ENCODE measurements at places on chromosomes 4 and X.

DNA sequence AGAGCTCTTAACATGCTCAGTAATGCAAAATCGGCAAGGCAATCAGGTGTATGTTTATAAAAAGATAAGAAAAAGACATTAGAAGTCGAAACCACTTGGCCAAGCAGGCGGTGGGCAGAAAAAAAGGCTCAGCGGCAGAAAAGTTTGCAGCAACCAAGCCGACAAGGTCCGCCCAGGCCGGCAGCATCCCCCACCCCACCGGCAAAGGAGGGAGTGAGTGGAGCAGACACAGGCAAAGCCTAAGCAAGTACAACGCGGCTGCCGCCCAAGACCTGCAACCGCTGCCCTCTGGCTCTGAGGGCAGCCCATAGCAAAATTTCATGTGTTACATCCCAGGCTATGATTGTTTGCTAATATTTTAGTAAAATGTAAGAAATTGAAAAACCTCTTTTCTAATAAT, 125.4 kb upstream of the ZCCHC13 start:
- no peak for DNase-seq

GRCh38 chrX:47169726-47170515, 23.7 kb upstream of the UBA1 start:
- no peak for DNase-seq

DNA sequence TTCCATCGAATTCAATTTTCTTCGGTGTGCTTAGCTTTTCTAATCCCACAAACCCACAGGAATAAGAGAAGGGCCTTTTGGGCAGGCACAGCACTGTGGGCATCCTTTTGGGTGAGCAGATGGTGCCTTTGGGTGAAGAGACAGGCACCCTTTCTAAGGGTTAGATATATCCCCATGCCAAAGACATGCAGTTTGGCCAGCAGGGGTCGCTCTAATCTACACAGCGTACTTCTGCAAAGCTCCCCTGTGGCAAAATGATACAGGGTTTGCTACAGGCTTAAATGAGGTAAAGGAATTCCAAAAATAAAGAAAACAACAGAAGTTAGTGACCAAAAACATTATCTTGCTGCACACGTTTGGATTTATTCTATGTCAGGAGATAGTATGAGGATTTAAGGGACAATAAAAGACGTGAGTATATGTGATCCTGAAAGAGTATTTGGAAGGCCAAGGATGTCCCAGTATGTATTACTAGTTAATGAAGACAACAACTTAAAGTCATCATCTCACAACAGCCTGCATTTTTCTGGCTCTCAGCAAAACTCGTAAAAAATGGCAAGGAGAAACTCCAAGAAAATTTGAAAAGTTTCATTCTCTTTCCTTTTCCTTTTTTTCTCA, 49.5 kb downstream of the PHEX start:
- DNase-seq, result peak; percentile 49

- DNase-seq, result no peak
These were observed 51.2 kb downstream of the OR13H1 start for GRCh38 chrX:131595120-131595519.

GRCh38 chr4:105845559-105845958, 49.7 kb upstream of the NPNT start:
- DNase-seq, result no peak

GRCh38 chr4:77044461-77045150, 31.2 kb downstream of the CCNI start:
- DNase-seq, result no peak

GRCh38 chr4:113476800-113477199, 284.7 kb downstream of the CAMK2D start:
- peak; percentile 58 for DNase-seq

- no peak for DNase-seq
These were observed 228.8 kb upstream of the PGRMC2 start for GRCh38 chr4:128516301-128516969.

- DNase-seq, result no peak
These were observed 413.4 kb downstream of the PACRGL start for GRCh38 chr4:21113496-21114223.

GRCh38 chr4:2295500-2295899, 33.6 kb upstream of the MXD4 start:
- no peak for DNase-seq

DNA sequence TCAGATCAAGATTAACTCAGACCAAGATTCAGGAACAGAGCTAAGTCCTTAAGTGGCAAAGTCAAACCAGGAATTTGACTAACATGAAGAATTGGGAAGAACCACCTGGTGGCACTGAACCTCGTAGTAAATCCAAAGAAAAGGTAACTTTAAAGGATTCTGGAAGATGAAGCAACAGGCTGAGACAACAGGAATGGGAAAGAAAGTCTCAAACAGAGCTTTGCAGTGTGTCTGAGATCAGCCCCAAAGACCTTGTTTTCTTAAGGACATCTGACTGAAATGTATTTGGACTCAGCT, 126.1 kb downstream of the ASB9 start:
- no peak for DNase-seq

DNA sequence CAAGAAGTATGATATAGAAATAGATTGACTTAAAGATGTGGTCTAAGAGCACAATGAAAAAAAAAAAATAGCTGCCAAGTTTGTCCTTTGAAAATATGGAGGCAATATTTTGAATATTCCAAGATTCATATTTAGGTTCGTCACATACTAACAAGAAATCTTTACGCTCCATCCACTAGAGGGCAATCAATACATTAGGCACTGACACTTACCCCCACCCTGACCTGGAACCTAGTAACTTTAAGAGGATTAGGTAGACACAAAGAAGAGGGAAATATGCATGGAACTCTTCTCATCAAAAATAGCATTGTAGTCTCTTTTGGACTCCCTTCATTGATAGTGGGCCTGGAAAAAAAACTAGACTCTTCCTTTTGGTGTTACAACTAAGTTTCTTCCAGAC, 1108.1 kb downstream of the PCDH19 start:
- no peak for DNase-seq

- no peak for DNase-seq
These were observed 7.4 kb downstream of the AFF1 start for GRCh38 chr4:86942185-86942666.

- DNase-seq, result no peak
These were observed 20.3 kb downstream of the DGKQ start for GRCh38 chr4:952881-953573.

DNA sequence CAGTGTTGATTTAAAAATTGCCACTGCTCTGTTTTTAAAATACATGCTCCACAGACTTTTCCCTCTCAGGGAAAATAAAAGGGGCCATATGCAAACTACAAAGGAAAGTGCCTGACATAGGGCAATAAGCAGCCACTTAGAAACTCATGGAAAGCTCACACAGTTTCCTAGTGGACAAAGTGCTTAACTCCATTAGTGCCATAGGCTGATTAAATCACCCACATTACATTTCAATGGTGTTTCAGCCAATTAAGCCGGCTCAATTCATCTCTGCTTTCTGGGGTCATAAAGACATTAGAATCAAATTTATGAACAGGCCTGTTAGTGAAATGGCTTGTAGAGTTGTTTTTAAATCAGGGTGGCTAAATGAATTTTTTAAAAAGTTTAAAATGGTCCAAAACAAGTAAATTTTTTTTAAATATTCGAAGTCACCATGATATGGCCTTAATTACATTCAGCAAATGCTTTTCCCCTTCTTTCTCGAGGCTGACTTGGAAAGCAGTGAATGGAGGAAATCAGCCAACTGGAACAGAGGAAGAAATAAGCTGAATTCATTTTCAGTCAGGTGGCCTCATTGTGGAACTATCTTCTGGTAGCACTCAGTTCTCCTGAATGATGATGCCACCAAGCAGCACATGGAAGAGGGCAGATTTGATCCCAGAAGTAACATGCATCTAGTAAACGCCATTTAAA, 2305.1 kb upstream of the AGA start:
- no peak for DNase-seq

GRCh38 chr4:25823632-25824031, 39.2 kb downstream of the SEL1L3 start:
- DNase-seq, result no peak

DNA sequence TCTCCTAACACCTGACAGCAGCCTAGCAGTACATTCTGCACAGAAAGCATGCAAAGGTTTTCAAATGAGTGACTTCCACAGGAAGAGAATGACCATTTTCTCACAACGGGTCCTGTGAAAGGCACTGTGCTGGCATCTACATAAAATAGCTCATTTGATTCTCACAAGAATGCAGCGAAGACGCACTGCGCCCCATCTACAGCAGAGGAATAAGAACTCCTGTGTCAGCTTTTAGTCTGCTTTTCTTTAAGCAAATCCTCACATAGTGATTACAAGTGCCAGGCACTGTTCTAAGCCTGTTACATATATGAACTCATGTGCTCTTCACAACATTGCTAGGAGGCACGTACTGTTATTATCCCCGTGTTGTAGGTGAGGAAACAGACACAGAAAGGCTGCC, 62.5 kb downstream of the AFAP1 start:
- DNase-seq, result no peak

DNA sequence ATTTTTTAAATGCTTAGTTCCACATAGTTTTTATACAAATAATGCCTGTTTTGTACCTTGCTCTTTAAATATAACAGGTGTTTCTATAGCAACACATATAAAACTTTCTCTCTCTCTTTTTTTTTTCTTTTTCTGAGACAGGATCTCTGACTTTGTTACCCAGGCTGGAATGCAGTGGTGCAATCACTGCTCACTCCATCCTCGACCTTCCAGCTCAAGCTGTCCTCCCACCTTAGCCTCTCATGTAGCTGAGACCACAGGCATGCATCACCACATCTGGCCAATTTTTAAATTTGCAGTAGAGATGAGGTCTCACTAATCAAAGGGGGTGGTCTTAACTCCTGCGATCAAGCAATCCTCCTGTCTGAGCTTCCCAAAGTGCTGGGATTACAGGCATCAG, 18.3 kb upstream of the SULT1E1 start:
- DNase-seq, result no peak

GRCh38 chr4:77415689-77416088, 189.9 kb upstream of the CXCL13 start:
- DNase-seq, result no peak

DNA sequence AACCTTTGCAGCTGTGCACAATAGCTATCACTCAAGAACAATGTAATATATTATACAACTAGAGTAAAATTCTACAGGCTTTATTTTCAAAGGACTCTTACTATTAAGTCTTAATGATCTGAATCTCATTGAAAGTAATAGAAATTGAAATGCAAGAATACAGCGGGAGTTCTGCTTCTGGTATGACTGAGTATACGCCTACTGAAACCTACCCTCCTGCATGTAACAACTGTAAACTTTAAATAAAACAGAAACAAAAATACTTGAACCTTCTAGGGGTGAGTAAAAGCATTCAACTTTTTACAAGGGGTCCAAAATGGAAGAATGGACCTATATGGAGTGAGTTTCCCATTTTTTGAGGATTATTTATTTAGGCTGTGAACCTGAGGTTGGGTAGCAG, 13.5 kb downstream of the DCHS2 start:
- no peak for DNase-seq

DNA sequence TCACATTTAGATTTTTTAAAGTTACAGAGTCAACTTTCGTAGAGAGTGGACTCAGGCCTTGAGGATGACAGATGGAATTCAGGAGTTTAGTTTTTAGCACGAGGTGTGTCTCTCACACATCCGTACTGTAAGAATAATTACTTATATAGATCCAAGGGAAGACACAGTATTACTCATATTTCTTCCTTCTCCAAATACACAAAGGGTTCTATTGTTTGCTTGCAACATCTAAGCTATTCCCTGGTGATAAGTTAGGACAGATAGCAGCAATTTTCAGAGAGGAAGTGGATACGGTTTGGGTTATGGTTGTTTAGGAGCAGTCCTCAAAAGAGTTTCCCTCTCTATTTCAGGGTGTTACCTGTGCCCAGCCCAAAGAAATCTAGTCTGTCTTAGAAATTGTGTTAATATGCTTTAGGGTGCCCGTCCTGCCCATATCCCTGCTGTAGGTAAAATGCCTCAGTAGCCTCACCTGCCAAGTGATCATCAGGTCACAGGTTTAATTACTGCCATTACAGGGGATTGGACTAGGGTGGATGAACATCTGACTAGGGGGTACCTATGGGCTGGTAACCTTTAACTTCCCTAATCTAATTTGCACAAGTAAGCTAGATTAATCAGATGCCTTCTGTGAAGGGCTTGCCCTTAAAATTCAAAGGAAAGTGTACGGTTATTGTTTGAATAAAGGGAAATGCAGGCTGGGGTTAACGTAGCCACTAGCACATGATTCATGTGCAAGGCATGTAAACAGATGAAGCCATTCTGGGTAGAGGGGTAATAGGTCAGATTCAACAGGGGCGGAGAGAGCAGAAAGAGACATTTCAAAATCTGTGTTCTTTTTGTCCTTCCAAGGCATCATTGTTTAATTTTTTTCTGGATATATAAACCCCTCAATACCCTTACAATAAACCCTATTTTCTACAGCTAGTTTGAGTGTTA, 8.7 kb upstream of the PPP3CA start:
- DNase-seq, result no peak

DNA sequence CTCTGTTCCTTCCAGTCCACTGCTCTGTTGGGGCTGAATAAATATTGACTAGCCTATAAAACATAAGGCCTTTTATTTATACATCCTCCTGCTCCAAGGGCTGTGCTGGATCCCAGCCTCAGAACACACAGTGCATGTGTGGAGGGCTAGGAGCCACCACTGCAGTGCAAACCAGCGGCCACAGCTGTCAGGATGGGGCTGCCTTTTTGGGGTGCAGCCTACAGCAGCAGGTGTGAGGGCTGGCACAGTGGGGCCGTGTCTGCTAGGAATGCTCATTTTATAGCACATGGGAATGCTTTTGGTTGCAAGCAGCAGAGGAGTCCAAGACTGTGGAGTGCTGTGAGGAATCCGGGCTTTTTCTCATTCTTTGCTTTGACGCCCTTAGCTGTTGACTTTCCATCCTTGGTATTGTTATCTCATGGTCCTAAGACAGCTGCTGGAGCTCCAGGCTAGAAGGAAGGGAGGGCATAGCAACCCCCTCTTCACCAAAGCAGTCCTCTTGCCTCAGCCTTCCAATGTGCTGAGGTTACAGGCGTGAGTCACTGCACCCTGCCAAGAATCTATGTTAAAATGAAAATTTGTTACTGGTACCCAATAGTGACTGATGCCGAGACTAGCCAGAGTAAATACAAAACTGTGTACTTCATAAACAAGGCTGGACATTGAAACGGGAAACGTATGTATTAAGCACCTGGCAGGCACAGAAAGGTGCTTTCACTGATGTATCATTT, 334.3 kb upstream of the GATB start:
- DNase-seq, result no peak

DNA sequence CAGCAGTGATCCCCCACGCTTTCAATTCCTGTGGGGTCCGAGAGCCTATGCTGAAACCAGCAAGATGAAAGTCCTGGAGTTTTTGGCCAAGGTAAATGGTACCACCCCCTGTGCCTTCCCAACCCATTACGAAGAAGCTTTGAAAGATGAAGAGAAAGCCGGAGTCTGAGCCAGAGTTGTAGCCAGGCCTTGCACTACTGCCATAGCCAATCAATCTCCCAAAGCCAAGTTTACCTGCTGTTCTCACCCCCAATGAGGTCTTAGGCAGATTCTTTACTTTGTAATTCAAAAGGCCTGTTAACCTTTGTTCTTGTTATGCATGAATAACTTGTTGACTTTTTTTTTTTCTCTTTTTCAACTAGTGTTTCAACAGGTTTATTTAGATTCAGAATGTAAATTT, 4.0 kb downstream of the MAGEB2 start:
- no peak for DNase-seq

GRCh38 chr4:152661649-152662048, 18.1 kb downstream of the TMEM154 start:
- no peak for DNase-seq

GRCh38 chr4:102687982-102688433, 72.8 kb downstream of the MANBA start:
- DNase-seq, result no peak

All from activated naive CD4-positive, alpha-beta T cell treated with anti-CD3 and anti-CD28 coated beads, Interleukin-2, amount 50 U/mL, for 16 hours (primary cell).